ENCODE measurements at places on chromosomes 3 and 15. TPM values are rescaled to one million over a fixed set of nuclear protein-coding genes. Genes with fewer than 3 reads are reported as not detected.

GRCh38 chr3:77506384-77506783 lies 466.5 kb downstream of the ROBO2 start:
- no peak overlapping the region for H3K27ac ChIP-seq
- no peaks in the 10 kb centered on the region for H3K36me3 ChIP-seq
- H3K27me3 ChIP-seq: no peaks in the 10 kb centered on the region
- H3K4me3 ChIP-seq: no peak overlapping the region
- no peaks in the 10 kb centered on the region for H3K4me1 ChIP-seq
- no peak for DNase-seq

GRCh38 chr15:59174835-59175831 lies 31.5 kb upstream of the LDHAL6B start:
- H3K27ac ChIP-seq: no peak overlapping the region
- H3K4me3 ChIP-seq: no peak overlapping the region
- DNase-seq: no peak
- H3K4me1 ChIP-seq: no peaks in the 10 kb centered on the region
- H3K27me3 ChIP-seq: peaks cover 27% of the 10 kb centered on the region

DNA sequence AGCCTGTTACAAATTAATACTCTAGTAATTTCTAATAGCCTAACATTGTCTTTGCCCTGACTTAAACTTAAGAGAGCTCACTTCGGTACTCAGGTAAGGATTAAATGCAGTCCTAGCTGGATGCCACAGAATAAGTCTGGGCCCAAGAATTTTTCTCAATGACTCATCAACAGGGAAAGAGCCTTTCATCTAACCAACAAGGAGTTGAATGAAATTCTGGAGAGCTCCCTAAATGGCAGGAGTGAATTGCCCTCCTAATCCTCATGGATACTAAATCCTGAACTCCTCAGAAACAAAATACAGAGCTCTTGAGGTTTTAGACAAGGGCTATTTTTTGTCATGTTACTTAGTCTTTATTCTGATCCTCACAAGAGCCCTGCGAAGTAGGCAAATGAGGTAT lies 159.5 kb downstream of the PLCH1 start:
- no peak for DNase-seq
- peaks cover 5% of the 10 kb centered on the region for H3K4me1 ChIP-seq
- no peak overlapping the region for H3K4me3 ChIP-seq
- H3K36me3 ChIP-seq: no peaks in the 10 kb centered on the region
- peaks cover 6% of the 10 kb centered on the region for H3K27me3 ChIP-seq
- no peak overlapping the region for H3K27ac ChIP-seq

DNA sequence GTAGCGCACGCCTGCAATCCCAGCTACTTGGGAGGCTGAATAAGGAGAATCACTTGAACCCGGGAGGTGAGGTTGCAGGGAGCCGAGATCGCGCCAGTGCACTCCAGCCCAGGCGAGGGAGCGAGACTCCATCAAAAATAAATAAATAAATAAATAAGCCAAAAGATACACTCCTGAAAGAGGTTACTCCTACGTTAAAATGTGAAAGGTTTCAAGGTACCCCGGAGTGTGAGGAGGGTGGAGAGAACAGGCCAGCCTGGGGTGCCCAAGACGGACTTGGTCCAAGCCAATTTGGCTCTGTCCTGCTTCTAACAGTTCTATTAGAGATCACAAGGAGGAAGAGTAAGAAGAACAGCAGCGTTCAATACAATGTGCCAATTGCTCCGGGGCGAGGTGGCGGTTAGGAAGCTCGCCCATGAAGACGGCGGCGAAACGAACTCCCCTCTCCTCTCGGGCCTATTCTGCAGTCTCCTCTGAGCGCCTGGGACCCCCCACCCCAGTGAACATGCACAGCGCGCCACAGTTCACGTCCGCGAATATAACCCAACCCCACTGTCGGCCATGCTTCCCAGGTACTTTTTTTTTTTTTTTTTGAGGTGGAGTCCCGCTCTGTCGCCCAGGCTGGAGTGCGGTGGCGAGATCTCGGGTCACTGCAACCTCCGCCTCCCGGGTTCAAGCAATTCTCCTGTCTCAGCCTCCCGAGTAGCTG lies 942 bp downstream of the ELP6 start:
- peak overlapping the region; percentile 94 for H3K27ac ChIP-seq
- H3K4me3 ChIP-seq: peak overlapping the region; percentile 92
- peaks cover 13% of the 10 kb centered on the region for H3K4me1 ChIP-seq
- DNase-seq: no peak

OXSM gene
- total RNA-seq: 13.1 TPM

GASK1A gene
- total RNA-seq: not detected

Measured in natural killer cell treated with Interleukin-12 subunit alpha and Interleukin-12 subunit beta and Interleukin-15 and Interleukin-18, amount 100 ng/mL, for 72 hours (primary cell).